Activated CD4-positive, alpha-beta T cell treated with anti-CD3 and anti-CD28 coated beads, Interleukin-2, Interleukin-6, amounts not matched to agents 100 ng/mL and 50 ng/mL, durations not matched to agents 16 hours and 8 hours (primary cell): ENCODE measurements at places on chromosomes 2 and 18.

DNA sequence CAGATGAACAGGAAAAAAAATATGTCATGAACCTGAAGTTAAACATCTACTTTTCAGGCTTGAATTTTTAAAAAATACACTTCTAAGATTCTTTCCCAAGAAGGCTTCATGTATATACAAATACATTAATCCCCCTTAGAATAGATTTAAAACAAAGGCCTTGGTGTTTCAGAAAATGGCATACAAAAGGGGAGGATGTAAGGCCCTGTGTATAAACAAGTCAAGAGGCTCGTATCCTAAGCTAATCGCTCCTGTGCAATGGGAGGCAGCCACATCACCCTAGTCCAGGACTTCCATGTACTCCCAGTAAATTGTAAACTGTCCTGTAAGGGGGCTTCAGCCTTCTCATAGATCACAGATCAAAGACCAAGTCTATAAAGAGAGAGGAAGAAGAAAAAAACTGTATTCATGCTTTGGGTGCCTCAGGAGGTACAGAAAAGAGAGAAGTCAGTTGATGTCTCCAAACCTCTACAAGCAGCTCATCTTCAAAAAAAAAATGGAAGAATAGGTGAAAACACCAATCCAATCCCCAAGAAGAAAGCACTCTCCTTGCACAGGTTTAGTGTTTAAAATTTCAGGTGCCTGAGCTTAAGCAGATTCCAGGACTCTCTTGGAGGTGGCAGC lies 53.9 kb downstream of the ANKRD44 start:
- DNase-seq: no peak

DNA sequence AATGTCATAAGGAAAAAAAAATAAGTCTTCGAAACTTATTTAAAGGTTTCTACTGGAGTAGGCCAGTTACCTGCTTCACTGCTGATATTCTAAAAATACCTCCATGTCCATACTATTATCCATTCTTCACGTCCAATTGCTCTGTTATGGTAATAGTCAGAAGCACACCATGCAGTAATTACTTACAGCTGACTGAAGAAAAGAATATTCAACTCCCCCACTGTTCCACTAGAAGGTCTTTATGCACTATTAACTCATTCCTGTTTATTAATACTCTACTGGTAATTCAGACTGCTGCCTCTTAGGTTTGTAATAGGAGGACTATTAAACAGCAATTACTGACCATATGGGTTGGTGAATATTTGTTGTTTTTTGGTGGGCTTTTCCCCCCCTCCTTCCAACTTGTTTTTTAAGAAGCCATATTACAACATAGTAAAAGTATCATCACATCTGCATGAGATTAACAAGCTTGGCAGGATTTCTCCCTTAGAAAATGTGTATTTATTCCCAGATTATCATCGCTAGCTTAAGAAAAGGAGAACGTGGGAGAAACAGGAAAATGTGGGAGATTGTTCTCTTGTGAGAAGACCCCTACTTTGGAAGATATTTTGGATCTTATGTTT lies 806.4 kb upstream of the FANCL start:
- DNase-seq: no peak

- no peak for DNase-seq
Measured at GRCh38 chr2:164813535-164813934, 28.1 kb downstream of the COBLL1 start.

DNA sequence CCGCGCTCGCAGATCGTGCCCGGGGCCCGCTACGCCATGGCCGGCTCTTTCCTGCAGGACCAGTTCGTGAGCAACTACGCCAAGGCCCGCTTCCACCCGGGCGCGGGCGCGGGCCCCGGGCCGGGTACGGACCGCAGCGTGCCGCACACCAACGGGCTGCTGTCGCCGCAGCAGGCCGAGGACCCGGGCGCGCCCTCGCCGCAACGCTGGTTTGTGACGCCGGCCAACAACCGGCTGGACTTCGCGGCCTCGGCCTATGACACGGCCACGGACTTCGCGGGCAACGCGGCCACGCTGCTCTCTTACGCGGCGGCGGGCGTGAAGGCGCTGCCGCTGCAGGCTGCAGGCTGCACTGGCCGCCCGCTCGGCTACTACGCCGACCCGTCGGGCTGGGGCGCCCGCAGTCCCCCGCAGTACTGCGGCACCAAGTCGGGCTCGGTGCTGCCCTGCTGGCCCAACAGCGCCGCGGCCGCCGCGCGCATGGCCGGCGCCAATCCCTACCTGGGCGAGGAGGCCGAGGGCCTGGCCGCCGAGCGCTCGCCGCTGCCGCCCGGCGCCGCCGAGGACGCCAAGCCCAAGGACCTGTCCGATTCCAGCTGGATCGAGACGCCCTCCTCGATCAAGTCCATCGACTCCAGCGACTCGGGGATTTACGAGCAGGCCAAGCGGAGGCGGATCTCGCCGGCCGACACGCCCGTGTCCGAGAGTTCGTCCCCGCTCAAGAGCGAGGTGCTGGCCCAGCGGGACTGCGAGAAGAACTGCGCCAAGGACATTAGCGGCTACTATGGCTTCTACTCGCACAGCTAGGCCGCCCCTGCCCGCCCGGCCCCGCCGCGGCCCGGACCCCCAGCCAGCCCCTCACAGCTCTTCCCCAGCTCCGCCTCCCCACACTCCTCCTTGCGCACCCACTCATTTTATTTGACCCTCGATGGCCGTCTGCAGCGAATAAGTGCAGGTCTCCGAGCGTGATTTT lies 7.6 kb downstream of the TBR1 start:
- DNase-seq: no peak

GRCh38 chr2:187435756-187436155 lies 12.3 kb downstream of the CALCRL start:
- no peak for DNase-seq

DNA sequence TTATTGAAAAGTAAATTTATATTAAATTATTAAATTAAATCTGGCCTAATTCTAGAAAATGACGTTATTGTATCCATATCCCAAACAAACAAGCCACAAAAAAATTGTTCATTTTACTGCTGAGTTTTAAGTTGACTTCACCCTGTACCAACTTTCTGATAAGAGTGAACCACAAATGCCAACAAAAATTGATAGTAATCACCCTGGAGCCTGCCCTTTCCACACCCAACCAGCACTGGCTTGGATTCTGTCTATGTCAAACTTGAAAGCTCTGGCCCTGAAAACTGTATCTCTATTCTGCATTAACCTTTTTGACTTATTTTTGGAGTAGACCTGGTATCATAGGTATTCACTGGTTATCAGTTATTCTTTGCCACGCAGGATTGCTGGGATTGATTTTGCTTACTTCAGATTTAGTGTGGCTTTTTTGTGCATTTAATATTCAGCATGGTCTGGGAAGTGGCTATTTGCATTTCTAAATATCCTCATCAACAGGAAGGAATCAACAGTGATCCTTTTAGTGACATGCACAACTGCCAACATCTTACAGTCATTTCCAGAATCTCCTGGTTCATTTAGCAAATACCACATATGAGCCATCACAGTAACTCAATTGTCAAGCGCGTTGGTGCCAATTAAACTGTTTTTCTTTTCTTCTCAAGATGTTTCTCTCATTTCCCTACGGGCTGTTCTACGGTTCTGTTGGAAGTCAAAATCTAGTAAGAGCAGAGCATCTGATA lies 11.4 kb upstream of the SRBD1 start:
- peak; percentile 54 for DNase-seq

DNA sequence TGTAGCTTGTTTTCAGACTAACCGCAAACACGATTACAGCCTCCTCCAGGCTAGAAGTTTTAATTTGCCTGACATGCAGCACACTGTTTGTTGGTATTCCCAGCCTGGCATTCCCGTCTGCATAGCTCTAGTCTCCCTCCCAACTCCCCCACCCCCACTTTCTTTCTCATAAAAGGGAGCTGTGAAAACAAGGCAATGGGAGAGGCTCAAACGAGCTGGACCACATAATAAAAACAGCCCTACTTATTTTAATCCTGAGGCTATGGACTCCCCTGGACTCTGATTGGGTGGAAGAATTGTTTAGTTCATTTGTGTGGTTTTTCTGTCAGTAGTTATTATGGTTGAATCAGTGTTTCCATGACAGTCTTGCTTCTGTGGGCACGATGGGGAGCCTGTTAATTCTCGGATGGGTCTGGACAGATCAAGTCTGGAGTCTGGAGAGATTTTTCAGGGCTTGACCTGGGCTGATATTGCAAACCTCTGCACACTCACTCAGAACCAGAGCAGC lies 1.2 kb downstream of the STON1 start:
- DNase-seq: peak; percentile 12

DNA sequence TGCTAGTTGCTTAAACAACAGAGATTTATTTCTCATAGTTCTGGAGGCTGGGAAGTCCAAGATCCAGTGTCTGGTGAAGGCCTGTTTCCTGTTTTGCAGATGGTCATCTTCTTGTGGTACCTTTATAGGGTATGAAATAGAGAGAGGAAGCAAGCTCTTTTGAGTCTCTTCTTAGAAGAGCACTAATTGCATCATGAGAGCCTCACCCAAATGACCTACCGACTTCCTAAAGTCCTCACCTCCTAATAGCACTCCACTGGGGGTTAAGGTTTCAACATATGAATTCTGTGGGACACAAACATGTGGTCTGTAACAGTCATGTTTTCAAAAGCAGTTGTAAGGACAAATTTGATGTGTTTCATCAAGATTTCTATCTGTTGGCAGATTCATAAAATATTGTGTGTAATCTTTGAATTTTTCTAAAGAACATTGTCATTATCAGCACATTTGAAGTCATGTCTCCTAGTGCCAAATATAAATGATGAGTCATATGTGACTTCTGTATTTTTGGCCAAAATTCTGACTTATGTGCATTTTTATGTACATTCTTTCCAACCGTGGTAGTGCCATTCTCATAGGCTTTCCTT lies 45.3 kb downstream of the CD28 start:
- DNase-seq: no peak

DNA sequence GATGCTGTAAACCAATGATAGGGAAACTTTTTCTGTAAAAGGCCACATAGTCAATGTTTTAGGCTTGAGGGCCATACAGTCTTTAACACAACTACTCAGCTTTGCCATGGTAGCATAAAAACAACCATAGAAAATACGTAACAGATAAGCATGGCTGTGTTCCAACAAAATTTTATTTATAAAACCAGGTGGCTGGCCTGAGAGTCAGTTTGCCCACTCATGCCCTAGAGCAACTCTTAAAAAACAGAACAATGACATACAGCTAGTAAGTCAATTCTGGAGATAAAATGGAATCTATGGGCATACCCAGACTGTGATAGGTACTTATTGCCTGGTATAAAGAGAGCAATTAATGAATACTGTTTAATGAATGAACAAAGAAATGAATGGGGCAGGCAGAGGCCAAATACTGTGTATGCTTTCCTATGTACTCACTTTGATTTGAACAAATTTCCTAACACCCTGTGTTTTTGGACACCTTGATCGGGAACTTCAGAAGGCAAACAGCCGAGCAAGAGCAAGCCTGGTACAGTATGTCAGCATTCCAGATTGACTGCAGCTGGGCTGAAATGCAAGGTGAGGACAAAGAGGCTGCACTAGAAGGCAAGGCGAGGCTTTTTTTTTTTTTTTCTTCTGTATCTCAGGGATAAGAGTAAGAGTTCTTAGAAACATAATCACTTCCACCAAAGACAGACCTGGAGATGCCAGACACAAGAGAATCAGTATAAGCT lies 315.3 kb downstream of the CLIP4 start:
- no peak for DNase-seq

DNA sequence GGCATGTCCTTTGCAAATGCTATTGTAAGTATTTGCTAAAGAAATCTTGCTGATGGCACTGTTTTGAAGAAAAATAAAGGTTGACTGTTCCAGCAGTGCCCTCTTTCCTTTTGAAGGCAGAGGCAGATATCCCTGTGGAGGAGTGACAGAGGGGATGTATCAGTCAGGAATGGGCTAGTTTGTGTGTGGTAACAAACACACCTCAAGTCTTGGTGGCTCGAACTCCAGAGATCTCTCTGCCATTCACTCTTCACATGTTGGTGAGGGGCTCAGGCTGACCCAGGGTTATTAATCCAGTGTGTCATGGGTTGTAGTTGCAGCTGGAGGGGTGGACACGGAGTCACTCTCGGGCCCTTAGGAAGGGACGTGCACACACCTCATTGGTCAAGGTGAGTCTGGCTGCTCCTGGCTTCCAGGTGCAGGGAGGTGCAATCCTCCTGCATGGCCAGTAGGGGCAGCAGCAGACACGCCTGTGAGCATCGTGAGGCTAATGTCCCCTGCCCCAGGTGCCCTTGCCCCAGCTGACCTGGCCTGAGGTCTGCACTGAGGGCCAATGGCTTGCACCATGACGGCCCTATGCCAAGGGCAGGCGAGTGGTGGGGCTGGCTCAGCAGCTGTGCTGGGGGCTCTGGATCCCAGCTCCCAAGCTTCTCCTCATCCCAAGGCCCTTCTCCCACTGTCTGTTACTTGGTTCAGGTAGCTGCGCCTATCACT lies 146.5 kb downstream of the ASB1 start:
- peak; percentile 11 for DNase-seq

DNA sequence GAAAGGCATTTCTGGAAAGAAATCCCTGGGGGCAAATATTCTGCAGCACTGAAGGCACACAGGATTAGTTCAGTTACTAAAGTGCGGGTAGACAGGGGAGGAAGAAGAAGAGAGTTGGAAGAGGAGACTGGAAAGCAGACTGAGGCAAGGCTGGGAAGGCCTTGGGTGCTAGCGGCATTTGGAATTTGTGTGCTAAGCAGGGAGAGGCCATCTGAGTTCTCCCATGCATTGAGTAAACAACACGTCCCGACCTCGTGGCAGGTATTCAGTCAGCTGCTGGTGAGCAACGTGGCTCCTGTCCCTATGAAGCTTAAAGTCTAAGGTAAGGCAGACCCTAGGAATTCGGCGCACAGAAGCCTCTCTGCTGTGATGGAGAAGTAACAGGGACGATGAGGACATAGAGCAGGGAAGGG lies 30.7 kb downstream of the ATP8B1 start:
- no peak for DNase-seq

DNA sequence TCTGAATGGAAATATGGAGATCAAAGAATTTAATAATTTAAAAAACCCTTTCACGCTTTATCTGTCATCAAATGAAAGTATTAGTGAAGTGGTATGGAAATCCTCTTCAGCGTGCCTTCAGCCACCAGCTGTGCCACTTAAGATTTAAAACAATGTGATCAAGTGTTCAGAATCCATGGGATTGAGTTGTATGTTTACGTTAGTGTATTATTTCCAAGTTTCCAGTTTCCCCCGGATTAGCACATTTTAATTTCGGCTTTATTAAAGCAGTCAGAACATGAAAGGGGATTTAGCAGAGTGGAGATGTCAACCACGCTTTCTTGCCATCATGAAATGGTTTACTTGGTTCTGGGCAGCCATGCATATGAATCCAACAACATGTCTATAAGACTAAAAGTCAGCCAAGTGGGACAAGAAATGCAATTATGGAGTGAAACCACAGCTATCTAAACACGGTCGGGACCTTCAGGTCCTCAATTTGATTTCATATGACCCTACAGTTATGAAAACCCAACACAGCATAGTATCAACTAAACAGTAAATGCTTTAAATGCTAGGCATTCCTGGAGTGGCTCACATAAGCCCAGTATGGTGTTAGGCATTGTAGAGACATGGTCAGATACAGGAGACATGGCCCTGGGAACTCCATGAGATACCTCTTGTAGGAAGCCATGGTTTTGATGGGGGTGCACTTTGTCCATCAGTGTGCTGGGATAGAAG lies 224.9 kb upstream of the EPAS1 start:
- no peak for DNase-seq
